ENCODE measurements at places on chromosomes 2 and 18. TPM values are rescaled to one million over a fixed set of nuclear protein-coding genes. Genes with fewer than 3 reads are reported as not detected.

Gene DYSF
- 14.8 TPM for total RNA-seq

Gene DES
- total RNA-seq: 3.5 TPM

DNA sequence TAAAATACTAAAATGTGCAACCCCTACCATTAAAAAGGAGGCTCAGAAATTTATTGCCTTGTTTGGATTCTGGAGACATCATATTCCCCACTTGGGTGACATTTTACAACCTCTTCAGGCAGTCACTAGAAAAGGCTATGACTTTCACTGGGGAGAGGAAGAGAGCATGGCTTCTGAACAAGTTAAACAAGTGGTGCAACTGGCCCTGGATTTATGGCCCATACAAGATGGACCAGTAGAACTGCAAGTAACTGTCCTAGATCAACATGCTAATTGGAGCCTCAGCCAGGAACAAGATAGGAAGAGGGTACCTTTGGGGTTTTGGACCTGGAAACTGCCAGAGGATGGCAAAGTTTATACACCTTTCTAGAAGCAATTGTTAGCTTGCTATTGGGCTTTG is 4.0 kb upstream of the DSG2 start:
- H3K27me3 ChIP-seq: peaks cover 10% of the 10 kb centered on the region
- H3K4me3 ChIP-seq: no peak overlapping the region
- peaks cover 9% of the 10 kb centered on the region for H3K4me1 ChIP-seq
- H3K36me3 ChIP-seq: no peaks in the 10 kb centered on the region
- no peak overlapping the region for H3K27ac ChIP-seq
- DNase-seq: no peak

DNA sequence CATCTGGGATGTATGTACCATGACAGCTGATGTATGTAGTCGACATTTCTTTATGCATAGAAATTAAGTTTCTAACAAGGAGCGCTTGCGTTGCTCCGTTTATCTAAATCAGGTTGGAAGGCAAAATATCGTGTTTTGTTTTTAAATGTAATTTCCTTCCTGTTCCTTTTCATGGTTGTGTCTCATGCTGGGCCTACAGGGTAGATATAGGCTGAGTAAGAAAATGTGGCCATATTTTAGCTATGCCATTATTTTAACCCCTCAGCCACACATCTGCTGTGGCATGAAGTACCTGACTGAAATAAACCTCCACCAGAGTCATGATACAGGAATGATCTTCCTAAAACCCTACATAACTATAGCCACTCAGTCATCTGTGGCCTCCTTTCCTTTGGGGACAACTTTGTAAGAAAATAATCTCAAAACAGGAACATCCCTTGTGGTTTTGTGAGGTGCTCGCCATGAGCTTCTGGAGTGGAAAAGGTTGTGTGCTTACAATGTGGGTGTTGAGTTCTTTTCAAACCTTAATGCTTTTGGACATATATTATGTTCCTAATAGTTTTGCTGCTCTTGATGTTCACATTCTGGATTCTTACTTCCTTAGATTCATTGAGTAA is 214.3 kb downstream of the FAM210A start:
- no peak overlapping the region for H3K4me3 ChIP-seq
- H3K27ac ChIP-seq: no peak overlapping the region
- H3K36me3 ChIP-seq: no peaks in the 10 kb centered on the region
- H3K27me3 ChIP-seq: no peaks in the 10 kb centered on the region
- DNase-seq: no peak

GRCh38 chr2:85799215-85799956 is 45.6 kb downstream of the ATOH8 start:
- H3K36me3 ChIP-seq: no peaks in the 10 kb centered on the region
- H3K4me3 ChIP-seq: no peak overlapping the region
- peaks cover 7% of the 10 kb centered on the region for H3K27me3 ChIP-seq
- no peak overlapping the region for H3K27ac ChIP-seq
- H3K4me1 ChIP-seq: no peaks in the 10 kb centered on the region

- peaks cover 8% of the 10 kb centered on the region for H3K4me1 ChIP-seq
- H3K36me3 ChIP-seq: no peaks in the 10 kb centered on the region
- no peak overlapping the region for H3K4me3 ChIP-seq
- H3K27ac ChIP-seq: no peak overlapping the region
These were observed 256.5 kb downstream of the CELF4 start for GRCh38 chr18:37309059-37309458.

DNA sequence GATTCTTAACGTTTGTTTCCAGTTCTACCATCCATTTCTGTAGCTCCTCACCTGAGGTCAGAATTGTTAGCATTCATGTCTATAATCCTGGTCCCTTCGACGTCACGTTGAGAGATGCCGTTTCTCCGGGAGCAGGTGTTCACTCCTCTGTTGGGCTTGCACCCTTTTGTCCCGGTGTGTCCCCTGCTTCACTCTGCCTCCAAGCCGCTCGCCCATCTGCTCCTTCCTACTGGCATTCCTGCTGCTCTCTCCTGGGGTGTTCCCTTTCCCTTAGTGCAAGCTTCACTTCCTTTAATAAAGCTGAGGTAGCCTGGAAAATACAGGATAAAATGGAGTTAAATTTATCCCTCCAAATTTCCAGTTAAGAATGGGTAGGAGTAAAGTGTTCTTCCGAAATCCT is 61.9 kb upstream of the CABYR start:
- no peak overlapping the region for H3K4me3 ChIP-seq
- H3K27me3 ChIP-seq: no peaks in the 10 kb centered on the region
- H3K36me3 ChIP-seq: peaks cover 22% of the 10 kb centered on the region
- H3K4me1 ChIP-seq: peaks cover 16% of the 10 kb centered on the region
- DNase-seq: no peak

Gene FAM168B
- total RNA-seq: 74.9 TPM

Gene VSNL1
- 78.4 TPM for total RNA-seq

Gene MALL
- 3.8 TPM for total RNA-seq

Gene KATNAL2
- 11.7 TPM for total RNA-seq

Gene DCDC2C
- total RNA-seq: not detected

DNA sequence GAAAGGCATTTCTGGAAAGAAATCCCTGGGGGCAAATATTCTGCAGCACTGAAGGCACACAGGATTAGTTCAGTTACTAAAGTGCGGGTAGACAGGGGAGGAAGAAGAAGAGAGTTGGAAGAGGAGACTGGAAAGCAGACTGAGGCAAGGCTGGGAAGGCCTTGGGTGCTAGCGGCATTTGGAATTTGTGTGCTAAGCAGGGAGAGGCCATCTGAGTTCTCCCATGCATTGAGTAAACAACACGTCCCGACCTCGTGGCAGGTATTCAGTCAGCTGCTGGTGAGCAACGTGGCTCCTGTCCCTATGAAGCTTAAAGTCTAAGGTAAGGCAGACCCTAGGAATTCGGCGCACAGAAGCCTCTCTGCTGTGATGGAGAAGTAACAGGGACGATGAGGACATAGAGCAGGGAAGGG is 30.7 kb downstream of the ATP8B1 start:
- H3K27me3 ChIP-seq: no peaks in the 10 kb centered on the region
- no peaks in the 10 kb centered on the region for H3K36me3 ChIP-seq
- no peak overlapping the region for H3K4me3 ChIP-seq
- no peak for DNase-seq

GRCh38 chr2:7119132-7119835 is 202.1 kb downstream of the RNF144A start:
- H3K27me3 ChIP-seq: no peaks in the 10 kb centered on the region
- H3K27ac ChIP-seq: no peak overlapping the region
- DNase-seq: peak; percentile 45
- H3K36me3 ChIP-seq: peaks cover 2% of the 10 kb centered on the region

DNA sequence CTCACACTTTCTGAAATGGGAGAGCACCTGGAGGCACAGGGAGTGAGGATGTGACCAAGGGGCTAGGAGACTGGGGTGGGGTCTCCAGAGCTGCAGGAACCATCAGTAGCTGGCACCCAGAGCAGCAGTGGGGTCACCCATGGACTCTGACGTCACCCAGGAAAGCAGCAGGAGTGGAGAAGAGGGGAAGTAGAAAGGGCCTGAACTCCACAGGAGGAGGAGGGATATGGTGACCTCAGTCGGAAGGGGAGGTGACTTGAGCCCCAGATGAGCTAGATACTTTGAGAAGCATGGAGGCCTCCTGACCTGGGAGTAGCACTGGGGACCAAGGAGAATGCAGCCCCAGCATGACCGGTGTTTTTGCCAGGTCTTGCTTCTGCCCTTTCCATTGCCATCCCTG is 8.8 kb downstream of the NMUR1 start:
- peaks cover 3% of the 10 kb centered on the region for H3K4me1 ChIP-seq
- H3K36me3 ChIP-seq: no peaks in the 10 kb centered on the region
- H3K4me3 ChIP-seq: no peak overlapping the region
- no peaks in the 10 kb centered on the region for H3K27me3 ChIP-seq
- H3K27ac ChIP-seq: no peak overlapping the region

DNA sequence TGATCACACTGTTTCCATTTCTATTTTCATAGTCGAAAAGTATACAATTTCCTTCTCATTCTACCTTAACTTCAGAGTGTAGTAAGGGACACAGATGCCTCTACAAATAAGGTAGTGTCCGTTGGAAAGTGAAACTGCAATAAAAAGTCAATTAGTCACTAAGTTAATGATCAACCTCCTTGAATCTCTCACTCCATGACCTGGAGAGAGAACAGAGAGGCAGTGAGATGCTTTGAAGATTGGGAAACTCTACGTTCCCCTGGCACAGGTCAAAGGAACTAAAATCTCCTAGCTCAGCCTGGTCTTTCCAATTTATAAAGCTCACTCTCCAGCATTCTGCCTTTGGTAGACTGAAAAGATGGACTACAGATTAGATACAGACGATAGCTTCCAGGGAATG is 153.8 kb upstream of the ACAA2 start:
- H3K4me3 ChIP-seq: no peak overlapping the region
- no peak for DNase-seq
- H3K36me3 ChIP-seq: no peaks in the 10 kb centered on the region
- H3K4me1 ChIP-seq: no peaks in the 10 kb centered on the region
- H3K27ac ChIP-seq: no peak overlapping the region

Gene GMPPA
- total RNA-seq: 51.9 TPM

GRCh38 chr2:18479947-18480369 is 80.5 kb downstream of the RDH14 start:
- no peaks in the 10 kb centered on the region for H3K27me3 ChIP-seq
- no peak for DNase-seq
- H3K4me3 ChIP-seq: no peak overlapping the region
- no peak overlapping the region for H3K27ac ChIP-seq

DNA sequence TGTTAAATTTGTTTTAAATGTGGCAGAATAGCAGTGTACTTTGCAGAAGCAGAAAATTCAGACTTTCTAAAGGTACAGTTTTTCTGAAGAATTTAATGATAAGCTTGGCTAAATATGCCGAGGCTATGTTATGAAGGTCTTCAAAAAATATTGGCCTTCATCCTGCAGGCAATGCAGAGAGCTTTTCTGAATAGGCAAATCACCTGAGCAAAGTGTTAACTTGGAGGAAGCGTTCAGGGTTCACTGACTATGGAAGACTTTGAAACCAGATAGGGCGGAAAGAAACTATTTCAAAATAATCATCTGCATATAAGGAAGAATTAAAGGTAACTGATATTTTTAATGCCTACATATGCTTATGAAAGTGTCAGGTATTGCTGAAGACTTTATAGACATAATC is 133.7 kb upstream of the SETBP1 start:
- H3K27ac ChIP-seq: no peak overlapping the region
- no peak for DNase-seq
- no peak overlapping the region for H3K4me3 ChIP-seq
- H3K4me1 ChIP-seq: peaks cover 4% of the 10 kb centered on the region
- no peaks in the 10 kb centered on the region for H3K36me3 ChIP-seq

GRCh38 chr18:27780061-27780745 is 396.7 kb downstream of the CDH2 start:
- no peak for DNase-seq
- H3K36me3 ChIP-seq: no peaks in the 10 kb centered on the region
- H3K27me3 ChIP-seq: peaks cover 32% of the 10 kb centered on the region
- peaks cover 13% of the 10 kb centered on the region for H3K4me1 ChIP-seq
- H3K27ac ChIP-seq: no peak overlapping the region
- H3K4me3 ChIP-seq: no peak overlapping the region

Gene LINC00305
- not detected for total RNA-seq

DNA sequence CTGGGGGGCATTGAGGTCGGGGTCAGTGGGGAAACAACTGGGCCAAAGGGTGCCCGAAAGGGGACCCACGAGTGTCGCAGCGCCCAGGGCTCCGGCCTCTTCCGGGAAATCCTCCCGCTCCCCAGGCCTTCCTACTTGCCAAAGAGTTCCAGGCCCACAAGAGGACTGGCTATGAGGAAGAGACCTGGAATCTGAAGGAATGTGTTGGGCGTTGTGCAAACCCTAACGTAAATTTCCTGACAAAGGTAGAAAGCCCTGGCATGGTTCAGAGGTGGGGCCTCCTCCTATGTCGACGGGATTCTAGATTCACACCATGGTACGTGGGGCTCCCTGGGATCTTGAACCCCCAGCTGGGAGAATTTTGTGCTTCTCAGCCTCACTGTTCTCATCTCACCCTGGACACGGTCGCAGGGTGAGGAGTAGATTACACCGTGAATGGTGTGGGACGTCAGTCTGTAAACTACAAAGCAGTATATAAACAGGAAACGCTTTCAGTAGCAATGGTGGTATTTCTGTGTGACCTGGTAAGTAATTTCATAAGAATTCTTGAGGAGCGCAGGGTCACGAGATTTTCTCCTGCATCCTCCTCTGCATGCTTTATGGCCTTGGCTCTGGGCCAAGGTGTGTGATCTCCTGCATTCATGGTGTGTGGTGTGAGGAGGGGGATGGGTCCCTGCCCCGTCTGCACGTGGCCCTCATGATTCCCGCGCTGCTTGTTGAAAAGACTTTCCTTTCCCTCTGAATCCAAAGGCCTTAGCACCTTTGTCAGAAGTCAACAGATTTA is 868 bp downstream of the HSBP1L1 start:
- H3K27me3 ChIP-seq: peaks cover 46% of the 10 kb centered on the region
- peaks cover 24% of the 10 kb centered on the region for H3K4me1 ChIP-seq
- H3K36me3 ChIP-seq: no peaks in the 10 kb centered on the region
- H3K4me3 ChIP-seq: peak overlapping the region; percentile 51
- DNase-seq: no peak

DNA sequence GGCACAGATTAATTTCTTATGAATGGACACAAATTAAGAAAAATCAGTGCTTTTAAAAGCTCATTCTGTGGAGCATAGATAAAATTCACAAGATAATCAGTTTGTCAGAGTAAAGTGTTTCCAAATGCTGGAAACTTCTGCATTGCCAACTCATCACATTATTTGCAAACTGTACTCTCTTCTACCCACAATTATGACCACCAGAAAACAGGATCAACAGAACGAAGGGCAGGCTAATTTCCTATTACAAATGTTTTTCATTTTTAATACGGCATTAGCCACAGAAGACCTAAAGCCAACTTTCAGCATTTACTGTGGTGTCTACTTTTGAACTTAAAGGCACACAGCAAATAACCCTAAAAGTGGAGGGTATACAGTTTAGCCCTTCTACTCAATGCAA is 6.0 kb downstream of the IRS1 start:
- H3K4me1 ChIP-seq: peaks cover 76% of the 10 kb centered on the region
- DNase-seq: no peak
- peak overlapping the region; percentile 75 for H3K4me3 ChIP-seq
- H3K27ac ChIP-seq: no peak overlapping the region

GRCh38 chr2:95010126-95010525 is 15.4 kb upstream of the MAL start:
- no peak overlapping the region for H3K27ac ChIP-seq
- no peaks in the 10 kb centered on the region for H3K36me3 ChIP-seq
- no peak for DNase-seq
- H3K4me1 ChIP-seq: peaks cover 10% of the 10 kb centered on the region
- no peaks in the 10 kb centered on the region for H3K27me3 ChIP-seq
- no peak overlapping the region for H3K4me3 ChIP-seq

- H3K4me3 ChIP-seq: no peak overlapping the region
- peaks cover 35% of the 10 kb centered on the region for H3K4me1 ChIP-seq
- H3K27ac ChIP-seq: peak overlapping the region; percentile 31
- peaks cover 3% of the 10 kb centered on the region for H3K36me3 ChIP-seq
- DNase-seq: no peak
- H3K27me3 ChIP-seq: peaks cover 3% of the 10 kb centered on the region
These were observed 396.4 kb downstream of the LNPK start for GRCh38 chr2:175605640-175606009.
